NCI-H187 treated with DMSO at 0.1 percent for 48 hours (cell line): ENCODE measurements at places on chromosomes 5 and 9.

DNA sequence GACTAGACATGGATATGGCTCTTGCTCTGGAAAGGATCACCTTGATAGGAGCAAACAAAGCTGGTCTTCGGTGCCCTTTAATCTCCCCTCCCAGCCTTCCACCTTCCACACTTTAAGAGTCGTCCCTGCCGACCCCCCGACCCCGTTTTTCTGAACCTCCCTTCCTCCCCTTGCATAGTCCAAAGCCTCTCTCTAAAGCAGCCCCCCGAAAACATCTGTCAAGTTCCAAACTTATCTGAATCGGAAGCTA lies 423 bp upstream of the NUP214 start:
- no peak for DNase-seq

- DNase-seq: no peak
These were observed 775.9 kb upstream of the CDH9 start for GRCh38 chr5:27814286-27814685.

DNA sequence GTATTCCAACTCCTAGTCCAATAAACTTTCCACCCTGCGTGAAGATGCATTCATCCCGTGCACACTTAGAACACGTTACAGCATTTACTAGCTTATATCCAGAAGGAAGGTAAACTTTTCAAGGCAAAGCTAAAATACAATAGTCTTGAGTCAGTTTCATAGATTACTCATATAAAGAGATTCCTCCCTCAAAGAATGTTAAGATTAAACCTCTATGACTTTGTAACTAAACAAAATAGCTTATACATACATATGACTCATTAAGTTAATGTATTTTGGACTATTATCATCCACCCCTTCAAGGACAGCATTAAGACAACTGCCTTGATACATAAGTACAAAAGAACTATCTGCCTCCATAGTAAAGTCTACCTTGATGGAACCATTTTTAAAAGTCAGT lies 36.1 kb downstream of the TLE1 start:
- no peak for DNase-seq

- DNase-seq: no peak
These were observed 28.3 kb downstream of the ARHGEF28 start for GRCh38 chr5:73654171-73654811.

GRCh38 chr9:131720330-131720729 lies 19.5 kb downstream of the RAPGEF1 start:
- DNase-seq: no peak

GRCh38 chr9:111483439-111483857 lies 735 bp downstream of the ECPAS start:
- no peak for DNase-seq

GRCh38 chr9:71441266-71441665 lies 319.8 kb upstream of the TRPM3 start:
- no peak for DNase-seq

GRCh38 chr9:36164989-36165388 lies 4.2 kb upstream of the CCIN start:
- no peak for DNase-seq

DNA sequence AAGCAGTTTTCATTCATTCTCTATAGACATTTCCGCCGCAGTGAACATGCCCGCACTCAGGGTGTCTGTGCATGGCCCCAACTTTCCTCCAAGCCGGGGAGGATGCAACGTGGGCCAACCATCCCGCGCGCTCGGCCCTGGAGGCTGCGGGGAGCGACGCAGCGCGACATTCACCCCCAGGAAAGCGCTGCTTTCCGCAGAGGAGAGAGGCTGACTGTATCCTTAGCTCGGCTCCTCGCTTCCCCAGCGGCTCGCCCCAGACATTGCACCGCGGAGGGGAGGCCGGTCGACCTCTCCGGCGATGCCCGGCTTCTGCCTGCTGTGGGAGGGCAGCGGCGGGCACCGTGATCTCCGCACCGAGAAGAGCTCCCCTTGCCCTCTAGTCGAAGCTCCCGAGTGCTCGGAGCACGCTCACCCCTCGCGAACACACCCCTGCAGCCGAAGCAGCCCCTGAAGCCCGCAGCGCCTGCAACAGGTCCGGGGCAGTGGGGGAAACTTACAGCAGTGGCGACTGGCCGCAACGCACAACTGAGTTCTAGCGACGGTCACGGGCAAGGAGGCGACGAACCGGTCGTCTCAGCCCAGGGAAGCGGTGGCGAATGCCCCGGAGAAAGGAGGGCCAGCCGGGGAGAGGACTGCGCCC lies 600 bp downstream of the ENC1 start:
- DNase-seq: no peak

GRCh38 chr9:108049026-108049607 lies 559.5 kb upstream of the KLF4 start:
- DNase-seq: no peak

- DNase-seq: no peak
These were observed 60.3 kb upstream of the RIOK2 start for GRCh38 chr5:97243353-97243752.
